ENCODE measurements at places on chromosomes 6 and 20.
A peak's percentile ranks its signal among the peaks of the same experiment; 100 is the strongest.

DNA sequence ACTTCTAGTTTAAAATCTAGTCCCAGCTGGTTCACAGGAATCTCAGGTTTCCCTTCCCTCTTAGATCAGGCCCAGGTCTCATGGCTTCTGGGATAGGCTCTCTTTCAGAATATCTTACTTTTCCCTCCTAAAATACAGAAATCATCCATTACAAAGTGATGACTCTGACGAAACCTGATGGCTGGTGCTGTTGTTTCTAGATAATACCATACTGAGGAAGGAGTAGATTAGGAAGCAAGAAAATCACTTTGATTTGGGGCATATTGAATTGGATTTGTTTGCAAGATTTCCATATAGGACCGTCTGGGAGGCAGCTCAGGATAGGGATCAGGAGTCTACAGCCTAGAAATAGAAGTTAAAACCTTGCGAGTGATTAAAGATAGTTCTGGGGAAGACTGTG lies 3.6 kb downstream of the ZKSCAN3 start:
- no peak for DNase-seq

DNA sequence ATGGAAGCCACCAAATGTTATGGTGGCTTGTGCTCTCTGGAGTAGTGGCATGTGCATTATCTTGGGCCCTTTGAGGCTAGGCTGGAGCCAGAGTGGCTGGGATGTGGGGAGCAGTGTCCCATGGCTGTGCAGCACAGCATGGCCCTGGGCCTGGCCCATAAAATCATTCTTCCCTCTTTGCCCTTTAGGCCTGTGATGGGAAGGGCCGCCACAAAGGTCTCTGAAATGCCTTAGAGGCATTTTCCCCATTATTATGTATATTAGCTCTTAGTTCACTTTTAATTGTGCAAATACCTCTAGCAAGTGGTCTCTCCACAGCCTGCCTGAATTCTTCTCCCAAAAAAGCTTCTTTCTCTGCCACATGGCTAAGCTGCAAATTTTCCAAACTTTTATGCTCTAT lies 297.3 kb upstream of the IRAK1BP1 start:
- no peak for DNase-seq

DNA sequence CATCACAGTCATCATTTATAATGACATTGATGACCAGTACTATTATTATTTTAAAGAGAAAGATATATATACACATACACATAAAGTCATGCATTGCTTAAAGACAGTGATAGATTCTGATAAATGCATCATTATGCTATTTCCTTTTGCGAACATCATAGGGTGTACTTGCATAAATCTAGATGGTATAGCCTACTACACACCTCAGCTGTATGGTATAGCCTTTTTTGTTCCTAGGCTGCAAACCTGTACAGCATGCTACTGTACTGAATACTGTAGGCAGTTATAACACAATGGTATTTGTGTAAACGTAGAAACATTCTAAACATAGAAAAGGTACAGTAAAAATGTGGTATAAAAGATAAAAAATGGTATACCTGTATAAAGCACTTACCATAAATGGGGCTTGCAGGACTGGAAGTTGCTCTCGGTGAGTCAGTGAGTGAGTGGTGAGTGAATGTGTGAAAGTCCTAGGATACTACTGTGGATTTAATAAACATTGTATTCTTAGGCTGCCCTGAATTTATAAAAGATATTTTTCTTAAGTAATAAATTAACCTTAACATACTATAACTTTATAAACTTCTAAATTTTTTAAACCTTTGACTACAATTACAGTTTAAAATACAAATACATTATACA lies 23.9 kb downstream of the QKI start:
- no peak for DNase-seq

DNA sequence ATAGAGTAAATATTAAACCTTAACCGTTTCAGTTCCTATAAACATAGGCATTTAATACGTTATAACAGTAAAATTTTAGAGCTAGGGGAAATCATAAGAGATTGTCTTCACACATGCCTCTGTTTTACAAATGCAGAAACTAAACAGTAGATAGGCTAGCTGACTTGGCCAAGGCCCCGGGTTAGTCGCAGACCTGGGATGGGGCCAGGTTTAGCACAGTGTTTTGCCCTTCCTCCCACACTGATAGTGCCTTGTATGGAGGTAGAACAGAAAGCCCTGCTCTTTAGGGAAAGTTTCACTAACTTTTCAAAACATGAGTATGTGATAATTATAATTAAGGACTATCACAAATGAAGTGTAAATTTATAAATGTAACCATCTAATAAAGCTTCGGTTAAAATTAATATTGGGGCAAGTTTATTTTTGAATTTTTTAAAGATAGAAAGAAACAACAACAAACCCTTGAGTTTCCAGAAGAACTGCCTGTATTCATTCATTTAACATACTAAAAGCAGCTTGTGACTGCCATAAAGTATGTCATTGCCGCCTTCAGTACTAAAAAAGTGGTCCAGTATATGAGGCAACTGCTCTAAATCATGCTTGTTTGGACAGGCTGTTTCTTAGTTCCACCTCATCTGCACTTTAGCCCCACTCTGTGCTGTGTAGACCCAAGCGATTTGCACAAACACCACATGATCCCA lies 62.5 kb upstream of the LOC128125822 start:
- peak; percentile 36 for DNase-seq

- DNase-seq = no peak
These were observed 39.7 kb upstream of the PRND start for GRCh38 chr20:4681991-4682401.

- DNase-seq = peak; percentile 29
These were observed 2.2 kb downstream of the CPXM1 start for GRCh38 chr20:2798095-2798805.

GRCh38 chr20:59314997-59315396 lies 14.6 kb downstream of the EDN3 start:
- DNase-seq = peak; percentile 79

DNA sequence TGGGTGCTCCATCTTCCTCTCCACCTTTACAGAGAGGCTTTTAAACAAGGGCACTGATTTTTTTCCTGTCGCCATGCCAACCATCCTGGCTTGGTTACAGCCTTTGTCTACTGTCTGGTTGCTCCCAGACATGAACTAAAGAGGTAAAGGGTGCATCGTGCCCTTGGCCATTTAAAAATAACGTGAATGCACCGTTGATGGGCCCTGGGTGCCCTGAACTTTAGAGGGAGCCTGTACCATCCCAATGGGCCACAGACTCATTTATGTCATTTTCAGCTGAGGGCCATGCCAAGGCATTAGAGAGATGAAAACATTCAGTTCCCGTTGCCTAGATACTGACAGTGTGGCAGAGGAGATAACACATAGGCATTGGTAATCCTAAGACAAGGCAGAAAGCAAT lies 23.3 kb downstream of the TMC2 start:
- no peak for DNase-seq

DNA sequence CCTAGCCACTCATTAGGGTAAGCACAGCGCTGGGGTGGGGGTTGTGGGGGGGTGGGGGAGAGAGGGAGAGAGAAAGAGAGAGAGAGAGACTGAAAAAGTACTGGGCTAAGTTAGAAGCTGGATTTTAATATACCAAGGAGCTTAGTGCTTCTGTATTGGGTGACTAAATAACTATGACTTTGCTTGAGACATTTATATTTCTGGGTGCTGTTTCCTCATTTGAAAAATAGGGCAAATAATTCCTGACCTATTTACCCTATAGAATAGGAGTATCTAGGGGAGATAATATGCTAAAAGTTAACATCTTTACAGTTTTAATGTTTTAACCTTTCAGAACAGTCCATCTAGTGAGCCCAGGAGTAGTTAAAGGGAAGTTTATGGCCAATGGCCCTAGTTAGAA lies 7.7 kb downstream of the NKAIN2 start:
- no peak for DNase-seq

DNA sequence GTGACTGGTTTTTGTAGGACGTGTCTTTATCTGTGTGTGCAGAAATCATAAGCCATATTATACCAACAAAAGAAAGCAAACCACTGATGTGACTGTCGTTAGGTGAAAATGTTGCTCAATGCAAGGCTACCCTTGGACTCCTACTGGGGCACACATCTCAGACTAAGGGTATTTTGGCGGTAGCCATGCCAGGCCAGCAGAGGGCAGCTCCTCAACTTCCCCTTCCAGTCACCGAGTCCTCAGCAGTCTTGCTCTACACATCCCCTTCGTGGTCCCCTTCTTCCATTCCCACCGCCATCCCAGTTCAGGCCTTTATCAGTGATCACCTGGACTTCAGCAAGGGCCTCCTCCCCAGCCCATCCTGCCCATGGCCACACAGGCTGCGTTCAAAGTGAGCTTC lies 113.7 kb upstream of the GGTLC1 start:
- peak; percentile 23 for DNase-seq

Measured in right hindlimb (tissue), 1 donor.